T follicular helper cell (primary cell): ENCODE measurements at places on chromosomes 12 and 14.

GRCh38 chr12:99005601-99006000, 360.5 kb downstream of the APAF1 start:
- DNase-seq = no peak

DNA sequence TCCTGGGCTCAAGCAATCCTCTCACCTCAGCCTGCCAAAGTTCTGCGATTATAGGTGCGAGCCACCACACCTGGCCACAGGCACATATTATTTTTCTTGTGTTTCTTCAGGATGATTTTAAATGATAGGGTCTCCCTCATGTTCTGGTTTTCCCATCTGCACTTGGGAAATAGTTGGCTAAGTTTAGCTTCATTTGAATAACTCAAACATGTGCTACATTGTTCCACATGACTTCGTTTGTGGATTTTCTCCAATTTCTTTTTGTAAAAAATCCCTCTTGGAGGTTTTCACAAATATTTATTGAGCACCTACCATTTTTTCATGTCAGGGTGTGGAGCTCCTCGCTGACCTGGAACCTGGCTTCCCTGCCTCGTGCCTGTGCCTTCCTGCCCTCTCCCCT, 55.2 kb upstream of the GNPNAT1 start:
- DNase-seq = no peak

- no peak for DNase-seq
Measured at GRCh38 chr14:36654794-36655381, 6.8 kb upstream of the PAX9 start.

DNA sequence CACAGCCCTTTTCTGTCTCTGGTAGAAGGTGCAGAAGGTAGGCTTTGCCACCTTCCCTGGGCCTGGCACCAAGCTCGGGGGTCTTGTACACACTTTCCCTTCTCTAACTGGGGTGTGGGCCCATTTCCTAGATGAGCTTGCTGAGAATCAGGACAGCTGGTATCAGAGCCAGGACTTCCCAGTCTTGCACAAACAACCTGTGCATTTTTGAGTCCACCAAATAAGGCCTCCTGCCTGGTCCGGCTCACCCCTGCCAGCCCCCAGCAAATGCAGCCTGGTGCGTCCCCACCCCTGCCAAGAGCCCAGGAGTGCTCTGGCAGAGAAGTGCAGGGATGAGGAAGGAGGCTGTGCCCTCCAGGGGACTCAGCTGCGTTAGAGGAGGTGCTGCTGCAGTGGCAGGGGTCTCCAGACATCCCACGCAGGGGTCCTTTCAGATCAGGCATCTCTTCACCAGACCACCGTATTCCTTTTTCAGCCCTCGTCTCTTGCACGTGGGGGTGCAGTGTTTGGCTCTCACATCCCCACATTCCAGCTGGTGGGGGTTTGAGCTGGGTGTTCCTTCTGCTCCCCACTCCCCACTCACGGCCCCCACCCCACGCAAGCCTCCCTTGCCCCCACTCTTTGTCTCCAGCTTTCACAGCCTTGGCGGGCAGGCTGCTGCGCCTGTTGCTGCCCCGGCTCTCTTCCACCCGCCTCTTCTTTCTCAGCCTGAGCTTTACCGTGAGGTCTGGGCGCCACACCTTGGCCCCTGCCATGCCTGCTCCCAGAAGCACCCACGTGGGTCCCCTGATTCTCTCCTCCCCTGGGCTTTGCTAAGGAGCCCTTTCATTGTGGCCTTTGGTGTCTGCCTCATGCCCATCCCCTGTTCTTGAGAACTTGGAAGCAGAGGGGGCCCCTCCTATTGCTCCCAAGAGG, 32.3 kb downstream of the MEG3 start:
- DNase-seq = no peak

GRCh38 chr14:77562681-77563080, 53.8 kb downstream of the SPTLC2 start:
- DNase-seq = no peak

DNA sequence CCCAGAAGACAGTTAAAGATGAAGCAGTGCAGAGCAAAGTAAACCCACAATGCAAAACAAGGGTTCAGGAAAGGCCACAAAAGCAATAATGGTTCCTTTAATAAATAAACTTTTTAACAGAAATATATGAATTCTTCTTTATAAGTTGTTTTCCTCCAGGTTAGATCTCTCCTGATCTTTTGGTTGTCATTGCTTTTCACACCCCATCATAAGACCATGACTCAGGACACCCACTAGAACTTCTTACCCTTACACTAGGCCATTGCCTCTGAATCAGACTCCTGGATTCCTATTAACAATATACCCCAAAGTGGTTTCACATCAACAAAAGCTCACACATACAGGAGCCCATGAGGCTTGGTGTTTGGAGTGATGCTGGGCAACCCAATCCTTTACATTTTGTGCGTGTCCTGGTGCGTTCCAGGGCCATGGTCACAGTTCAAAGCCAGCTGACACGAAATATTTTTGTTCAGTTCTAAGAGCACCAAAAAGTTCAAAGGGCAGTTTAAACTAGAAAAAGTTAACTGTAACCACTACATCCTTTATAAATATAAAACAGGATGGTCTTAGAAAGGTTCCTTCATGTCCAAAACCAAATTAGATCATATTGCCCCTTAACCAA, 187.0 kb downstream of the EPS8 start:
- DNase-seq = no peak

- no peak for DNase-seq
Measured at GRCh38 chr14:68487805-68488590, 304.9 kb downstream of the ZFP36L1 start.

- no peak for DNase-seq
Measured at GRCh38 chr14:50804181-50804721, 26.7 kb downstream of the NIN start.

DNA sequence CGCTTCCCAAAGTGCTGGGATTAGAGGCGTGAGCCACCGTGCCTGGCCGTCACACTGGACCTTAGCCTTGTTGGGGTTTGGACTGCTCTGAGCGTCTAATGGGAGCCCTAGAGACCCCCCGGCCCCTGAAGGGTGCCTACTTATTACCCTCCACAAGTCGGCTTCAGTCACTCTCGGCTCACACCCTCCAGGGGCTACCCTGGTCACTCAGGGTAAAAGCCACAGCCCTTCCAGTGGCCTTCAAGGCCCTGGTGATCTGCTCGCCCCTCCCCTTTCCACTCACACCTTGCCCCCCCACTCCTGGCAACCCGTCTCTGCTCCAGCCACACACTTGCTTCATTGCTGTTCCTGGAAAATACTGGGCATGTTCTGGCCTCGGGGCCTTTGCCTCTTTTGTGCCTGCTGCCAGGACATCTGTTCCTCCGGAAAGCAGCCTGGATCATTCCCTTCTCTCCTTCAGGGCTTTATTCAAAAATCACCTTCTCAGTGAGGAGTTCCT, 3.6 kb upstream of the MORN3 start:
- DNase-seq = no peak

DNA sequence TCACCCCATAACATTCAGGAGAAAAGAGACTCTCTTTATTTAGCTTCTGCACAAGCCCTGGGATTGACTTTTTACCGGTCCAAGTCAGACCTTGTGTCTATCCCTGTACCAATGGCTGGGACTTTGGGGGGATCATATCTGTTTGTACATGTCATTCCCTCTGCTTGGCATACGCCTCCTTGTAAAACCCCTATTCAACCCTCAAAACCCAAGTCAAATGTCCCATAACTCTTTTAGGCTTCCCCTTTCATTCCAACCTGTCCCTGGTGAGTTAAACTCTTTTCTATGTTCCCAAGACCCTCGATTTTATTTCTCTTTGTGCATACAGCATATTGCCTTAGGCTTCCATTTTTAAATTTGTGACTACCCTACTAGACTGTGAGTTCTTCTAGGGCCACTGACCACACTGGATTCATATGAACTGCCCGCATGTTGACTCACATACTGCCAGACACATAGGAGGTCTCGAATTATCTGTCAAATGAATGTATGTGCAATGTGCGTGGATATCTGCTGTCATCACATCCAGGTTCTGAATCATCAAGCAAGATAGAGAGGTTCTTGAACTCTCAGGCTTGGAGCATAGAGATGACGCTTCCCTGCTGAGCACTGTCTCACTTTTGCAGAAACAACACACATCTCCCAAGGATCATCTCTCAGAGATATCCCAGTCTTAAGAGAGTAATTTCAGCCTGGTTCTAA, 548.6 kb upstream of the TBX3 start:
- DNase-seq = no peak

GRCh38 chr14:70714055-70714550, 72.4 kb downstream of the TTC9 start:
- DNase-seq = peak; percentile 14

DNA sequence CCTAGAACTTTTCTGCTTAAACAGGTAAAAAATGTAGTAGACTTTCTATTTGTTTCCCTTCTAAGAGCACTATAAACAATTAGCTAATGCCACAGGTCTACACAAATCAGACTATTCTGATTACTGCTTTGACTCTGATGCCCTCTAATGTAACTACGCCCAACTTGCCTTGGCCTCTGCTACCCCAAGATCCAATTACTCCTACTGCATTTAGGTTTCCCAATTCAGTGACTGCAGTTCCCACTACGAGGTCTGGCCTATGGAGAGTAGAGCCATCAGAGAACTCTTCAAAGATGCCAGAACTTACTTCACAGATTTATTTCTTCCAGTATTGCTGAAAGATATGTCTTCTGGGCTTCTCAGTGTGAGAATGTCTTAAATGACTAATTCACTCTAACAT, 15.3 kb upstream of the STYK1 start:
- no peak for DNase-seq

GRCh38 chr14:58198086-58198485, 1.9 kb upstream of the ACTR10 start:
- DNase-seq = no peak

- no peak for DNase-seq
Measured at GRCh38 chr14:76546426-76547221, 170.7 kb downstream of the ESRRB start.

- no peak for DNase-seq
Measured at GRCh38 chr12:28189784-28190320, 404 bp upstream of the CCDC91 start.

DNA sequence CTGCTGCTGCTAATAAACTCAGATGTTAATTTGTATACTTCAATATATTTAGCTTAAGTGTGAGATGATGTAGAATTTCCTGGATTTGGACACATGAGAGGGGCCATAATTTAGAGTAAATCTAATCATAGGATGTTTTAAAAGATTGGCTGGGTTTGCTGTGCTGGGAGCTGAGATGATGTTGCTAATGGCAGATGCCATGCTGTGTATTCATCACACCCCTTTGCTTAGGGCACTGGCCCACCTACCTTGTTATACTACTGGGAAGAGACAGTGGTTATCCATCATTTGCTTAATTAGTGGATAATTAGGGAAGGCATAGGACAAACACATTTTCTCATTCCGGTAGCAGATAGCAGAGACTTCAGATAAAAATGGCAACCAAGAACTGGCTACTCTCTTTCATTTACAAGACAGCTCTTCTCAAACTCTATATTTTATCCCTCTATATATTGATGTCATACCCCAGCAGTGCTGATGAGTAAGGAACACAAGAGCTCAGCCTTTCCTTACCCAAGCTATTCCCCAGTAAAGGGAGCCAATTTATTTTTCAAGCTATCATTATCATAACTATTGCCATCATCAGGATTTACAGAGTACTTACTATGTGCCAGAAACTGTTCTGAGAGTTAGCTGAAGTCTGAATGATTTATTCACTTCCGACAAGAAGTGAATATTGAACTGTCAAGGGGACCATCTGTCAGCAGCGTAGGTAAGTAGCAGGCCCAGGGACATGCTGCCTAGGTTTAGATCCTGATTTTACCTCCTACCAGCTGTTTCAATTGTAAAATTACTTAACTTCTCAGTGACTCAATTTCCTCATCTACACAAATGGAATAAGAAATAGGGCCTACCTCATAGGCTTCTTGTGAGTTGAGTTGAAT, 204.6 kb upstream of the FLRT2 start:
- DNase-seq = no peak

DNA sequence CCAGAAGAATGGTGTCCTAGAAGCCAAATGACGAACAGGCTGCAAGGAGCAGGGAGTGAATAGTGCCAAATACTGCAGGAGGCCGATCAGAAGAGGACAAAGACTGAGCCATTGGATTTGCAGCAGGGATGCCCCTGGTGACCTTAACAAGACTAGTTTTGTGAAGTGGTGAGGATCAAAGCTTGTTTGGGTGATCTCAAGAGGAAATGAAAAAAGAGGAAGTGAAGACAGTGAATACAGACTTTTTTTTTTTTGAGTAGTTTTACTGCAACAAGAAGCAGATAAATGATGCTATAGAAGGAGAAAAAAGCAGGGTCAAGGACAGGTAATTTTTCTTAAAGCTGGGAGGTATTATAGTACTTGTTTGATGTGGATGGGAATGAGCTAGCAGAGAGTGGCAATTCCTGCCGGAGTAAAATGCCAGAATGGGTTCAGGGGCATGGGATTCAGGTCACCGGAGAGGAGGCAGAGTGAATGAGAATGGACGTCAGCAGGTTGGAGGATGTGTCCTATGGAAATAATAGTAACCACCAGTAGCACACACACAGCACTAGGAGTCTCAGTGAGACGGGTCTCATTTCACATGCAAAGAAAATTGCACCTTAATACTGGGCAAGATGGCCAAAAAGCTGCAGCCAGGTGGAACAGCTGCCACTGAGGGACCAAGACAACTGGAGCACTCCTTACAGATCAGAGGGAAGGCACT, 345.8 kb upstream of the CCDC196 start:
- DNase-seq = no peak

DNA sequence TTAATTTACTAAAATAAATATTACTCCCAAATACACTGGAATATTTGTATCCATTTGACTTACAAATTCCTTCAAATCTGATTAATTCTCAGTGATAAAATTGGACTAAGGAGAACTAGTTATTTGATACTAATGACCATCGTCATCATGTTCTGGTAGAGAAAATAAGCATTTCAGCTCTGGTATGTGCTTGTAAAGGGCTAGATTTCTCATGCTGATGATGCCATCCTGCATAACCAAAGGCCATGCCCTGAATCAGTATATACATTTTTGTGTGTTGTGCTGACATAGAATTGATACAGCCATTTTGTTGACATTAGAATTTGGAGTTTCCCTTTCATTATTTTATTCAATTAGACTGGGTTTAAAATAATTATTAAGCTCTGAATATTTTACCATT, 148.9 kb downstream of the PCNX1 start:
- DNase-seq = no peak

DNA sequence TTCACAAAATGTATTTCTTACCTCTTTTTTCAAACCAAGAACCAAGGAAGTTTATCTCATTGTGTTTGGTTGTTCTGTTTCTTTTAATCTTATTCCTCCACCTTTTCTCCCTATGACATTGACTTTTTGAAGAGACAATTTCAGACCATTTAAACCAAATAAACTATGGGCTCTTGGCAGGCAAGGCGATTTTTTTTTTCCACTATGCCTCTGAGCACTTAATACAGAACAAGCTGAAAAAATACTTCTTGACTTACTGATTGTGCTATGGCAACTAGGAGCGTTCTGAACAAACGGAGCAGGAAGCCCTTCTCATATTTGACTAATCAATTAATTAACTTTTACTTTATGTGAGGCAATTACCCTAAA, 98.0 kb downstream of the ZNF664 start:
- no peak for DNase-seq

GRCh38 chr14:70472253-70473159, 20.5 kb downstream of the ADAM21 start:
- no peak for DNase-seq

GRCh38 chr12:123655420-123655819, 15.5 kb upstream of the TCTN2 start:
- DNase-seq = no peak
